Erythroblast (primary cell): ENCODE measurements at places on chromosomes 1 and 21.

- peak; percentile 39 for DNase-seq
Measured at GRCh38 chr21:46183910-46184624, at the start of gene SPATC1L. TSS of gene SPATC1L (minus strand) at chr21:46184459. CDS start at chr21:46182816, 1,643 bp downstream.

- DNase-seq, result peak; percentile 47
Measured at GRCh38 chr1:161864577-161864976, 98.5 kb downstream of the ATF6 start.

DNA sequence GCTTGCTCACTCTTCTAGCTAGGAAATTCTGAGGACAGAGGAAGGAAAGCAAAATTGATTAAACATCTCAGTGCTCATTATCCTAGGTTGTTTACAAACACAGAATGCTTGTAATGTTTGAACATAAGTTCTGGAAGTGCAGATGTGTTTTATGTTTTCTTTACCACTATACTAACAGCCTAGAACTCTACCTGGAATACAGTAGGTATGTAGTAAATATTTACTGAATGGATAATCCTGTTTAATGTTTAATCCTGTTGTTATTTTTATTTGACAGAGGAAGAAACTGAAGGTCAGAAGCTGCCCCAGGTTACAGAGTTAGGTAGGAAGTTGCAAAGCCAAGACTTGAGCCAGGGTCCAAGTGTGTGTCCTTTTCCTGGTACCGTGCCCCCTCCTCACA lies 6.1 kb downstream of the MTOR start:
- DNase-seq, result no peak

- DNase-seq, result no peak
Measured at GRCh38 chr1:46679789-46680573, 8.3 kb downstream of the TEX38 start.

DNA sequence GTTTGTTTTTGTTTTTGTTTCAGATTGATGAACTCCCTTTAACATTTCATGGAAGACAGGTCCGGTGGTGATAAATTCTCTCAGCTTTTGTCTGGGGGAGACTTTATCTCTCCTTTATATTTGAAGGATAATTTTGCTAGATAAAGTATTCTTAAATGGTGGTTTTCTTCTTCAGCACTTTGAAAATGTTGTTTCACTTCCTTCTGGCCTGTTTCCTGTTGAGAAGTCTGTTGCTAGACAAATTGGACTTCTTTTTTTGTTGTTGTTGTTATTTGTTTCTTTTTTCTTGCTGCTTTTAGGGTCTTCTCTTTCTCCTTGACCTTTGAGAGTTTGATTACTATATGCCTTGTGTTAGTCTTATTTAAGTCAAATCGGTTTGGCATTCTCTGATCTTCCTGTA lies 50.8 kb downstream of the CRP start:
- no peak for DNase-seq

GRCh38 chr21:38613686-38614085 lies 115.4 kb upstream of the ERG start:
- no peak for DNase-seq

DNA sequence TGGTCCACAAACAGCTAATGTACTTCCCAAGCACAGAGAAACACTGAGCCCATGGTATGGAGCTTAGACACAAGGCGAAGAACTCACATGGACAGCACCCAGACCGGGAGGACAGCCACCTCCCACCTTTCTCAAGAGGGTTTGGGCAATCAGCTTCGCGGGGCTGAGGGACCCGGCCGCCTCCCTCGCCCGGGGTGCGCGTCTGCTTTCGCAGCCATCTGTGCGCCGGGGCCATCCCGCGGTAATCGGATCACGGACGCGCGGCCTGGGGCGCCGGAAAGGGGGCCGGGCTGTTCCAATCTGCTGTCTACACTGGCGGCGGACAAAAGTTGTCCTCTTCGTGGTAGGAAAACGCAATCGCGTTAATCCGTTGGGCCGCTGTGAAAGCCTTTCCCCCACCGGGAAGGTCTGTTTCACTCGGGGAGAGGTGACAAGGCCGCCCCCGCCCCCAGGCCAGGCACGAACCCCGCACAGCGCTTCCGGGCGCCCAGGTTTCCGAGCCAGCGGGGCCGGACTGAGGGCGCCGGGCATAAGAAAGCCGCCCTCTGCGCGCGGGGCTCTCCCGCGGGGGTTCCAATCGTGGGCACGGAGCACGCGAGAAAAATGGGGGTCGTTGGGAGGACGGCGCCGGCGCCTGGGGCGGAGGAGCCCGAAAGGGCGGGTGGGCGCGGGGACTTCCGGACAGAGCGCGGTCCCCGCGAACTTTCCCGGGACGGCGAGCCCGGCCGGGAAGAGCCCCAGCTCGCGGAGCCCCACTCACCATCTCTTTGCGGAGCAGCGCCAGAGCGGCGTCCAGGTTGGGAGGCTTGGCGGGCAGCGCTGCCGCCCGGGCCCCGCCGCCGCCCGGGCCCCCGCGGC lies 664 bp downstream of the FAM89A start:
- peak; percentile 75 for DNase-seq

DNA sequence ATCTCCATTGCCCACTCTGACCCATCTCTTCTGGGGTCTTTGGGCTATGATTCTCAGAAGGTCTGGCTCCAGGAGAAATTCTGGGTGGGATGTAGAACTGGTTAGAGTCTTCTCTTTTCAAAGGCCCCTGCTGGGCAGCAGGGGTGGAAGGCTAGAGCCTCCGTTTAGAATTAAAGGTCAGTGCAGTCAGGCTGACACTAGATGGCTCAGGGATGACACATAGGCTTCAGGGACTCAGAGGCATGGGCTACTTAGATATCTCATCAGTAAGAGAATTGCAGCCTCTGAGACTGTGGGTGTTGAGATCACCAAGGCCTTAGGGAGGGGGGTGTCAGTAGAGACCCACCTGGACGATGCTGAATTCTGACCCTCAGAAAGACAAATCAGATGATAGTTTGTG lies 12.6 kb upstream of the PPM1J start:
- no peak for DNase-seq

DNA sequence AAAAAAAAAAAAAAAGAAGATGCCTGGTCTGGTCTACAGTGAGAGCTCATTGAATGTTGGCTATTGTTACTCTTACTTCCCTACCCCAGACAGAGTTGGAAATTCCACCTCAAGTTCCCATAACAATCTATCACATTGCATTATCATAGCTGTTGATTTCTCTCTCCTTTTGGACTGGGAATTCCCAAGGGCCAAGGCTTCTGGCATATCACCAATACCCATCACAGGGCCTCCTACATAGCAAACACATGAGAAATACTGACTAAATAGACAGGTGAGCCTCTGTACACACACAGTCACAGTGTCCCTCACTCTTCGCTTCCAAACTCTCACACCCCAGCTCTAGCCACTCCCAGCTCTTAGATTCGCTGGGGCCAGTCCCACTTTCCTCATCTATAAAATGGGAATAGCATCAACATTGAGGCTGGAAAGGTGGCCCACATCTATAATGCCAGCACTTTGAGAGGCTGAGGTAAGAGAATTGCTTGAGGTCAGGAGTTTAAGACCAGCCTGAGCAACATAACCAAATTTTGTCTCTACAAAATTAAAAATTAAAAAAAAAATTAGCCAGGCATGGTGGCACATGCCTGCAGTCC lies 6.4 kb downstream of the PTAFR start:
- DNase-seq, result no peak

DNA sequence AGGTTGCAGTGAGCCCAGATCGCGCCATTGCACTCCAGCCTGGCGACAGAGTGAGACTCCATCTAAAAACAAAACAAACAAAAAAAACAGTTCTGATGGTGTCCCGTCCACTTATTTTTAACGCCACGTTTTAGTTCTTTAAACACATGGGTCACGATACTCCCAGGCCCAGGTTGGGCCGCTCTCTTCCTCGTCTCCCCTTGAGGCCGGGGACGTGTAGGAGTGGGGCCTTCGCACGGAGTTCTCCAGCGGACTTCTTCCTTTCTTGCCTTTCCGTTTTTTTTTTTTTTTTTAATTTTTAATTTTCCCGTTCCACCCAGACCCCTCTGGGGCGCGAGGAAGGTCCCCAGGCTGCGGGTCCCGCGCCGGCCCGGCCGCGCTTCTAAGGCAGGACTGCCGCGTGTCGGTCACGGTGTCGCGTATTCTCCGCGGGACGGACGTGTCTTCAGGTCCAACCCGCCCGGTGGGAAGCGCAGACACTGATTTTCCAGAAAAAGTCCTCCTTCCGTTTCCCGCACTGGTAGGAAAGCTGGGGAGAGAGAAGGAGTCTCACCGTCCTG lies 47.5 kb upstream of the SLC19A1 start:
- DNase-seq, result no peak

- no peak for DNase-seq
Measured at GRCh38 chr1:30806381-30807317, 49.1 kb upstream of the LAPTM5 start.

- DNase-seq, result no peak
Measured at GRCh38 chr1:156060937-156061636, at the start of gene RAB25. TSS of gene RAB25 (plus strand) at chr1:156061160. CDS start at chr1:156061401, 241 bp downstream.

DNA sequence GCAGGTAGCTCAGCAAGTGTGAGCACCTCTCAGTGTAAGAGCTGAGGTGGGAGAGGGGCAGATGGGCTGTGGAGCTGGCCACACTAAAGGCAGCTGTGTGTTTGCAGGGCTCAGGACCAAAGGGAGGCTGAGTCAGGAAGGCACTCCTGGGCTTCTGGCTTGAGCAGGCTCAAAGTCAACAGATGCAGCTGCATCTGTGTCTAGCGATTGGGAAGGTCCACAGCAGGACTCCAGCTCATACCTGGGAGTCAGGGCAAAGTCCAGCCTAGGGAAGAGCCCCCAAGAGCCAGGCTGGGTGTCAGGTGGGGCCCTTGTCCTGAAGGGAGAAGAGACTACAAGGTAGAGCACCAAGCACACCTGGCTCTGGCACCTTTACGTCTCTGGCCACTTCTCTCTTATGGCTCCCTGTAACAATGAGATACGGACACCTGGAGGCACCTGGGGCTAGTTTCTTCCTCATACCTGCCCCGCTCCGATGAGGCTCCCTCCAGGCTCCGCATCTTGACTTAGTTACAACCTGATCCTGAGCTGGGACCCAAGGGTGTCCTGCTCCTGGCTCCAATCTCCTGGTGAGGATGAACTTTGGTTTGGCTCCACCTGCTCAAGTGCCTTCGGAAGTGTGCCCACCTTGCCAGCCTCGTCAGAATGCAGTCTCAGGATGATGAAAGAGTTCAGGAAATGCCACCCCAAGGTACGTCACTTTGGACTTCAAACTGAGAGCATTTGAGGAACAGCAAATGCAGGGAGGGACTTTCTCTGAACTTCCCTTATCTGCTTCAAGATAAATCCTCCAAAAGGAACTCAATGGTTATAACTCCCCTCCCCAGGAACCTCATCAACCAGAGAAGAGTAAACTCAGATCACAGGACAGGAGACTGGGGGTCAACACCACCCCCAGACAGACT lies 21.5 kb upstream of the SLC2A1 start:
- peak; percentile 48 for DNase-seq

- no peak for DNase-seq
Measured at GRCh38 chr1:103416681-103417286, 108.7 kb upstream of the RNPC3 start.

DNA sequence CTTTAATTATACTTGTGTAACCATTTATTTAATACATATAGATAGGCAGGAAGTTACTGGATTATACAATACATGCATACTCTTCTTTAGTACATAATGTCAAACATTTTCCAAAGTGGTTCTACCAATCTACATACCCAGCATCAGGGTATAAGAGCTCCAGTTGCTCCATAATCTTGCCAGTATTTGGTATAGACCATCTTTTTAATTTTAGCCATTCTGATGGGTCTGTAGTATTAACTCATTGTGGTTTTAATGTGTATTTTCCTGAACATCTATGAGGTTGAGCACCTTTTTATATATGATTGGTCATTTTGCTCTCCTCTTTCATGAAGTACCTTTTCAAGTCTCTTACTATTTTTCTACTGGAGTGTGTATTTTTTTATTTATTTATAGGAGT lies 32.1 kb downstream of the EBNA1BP2 start:
- DNase-seq, result no peak

DNA sequence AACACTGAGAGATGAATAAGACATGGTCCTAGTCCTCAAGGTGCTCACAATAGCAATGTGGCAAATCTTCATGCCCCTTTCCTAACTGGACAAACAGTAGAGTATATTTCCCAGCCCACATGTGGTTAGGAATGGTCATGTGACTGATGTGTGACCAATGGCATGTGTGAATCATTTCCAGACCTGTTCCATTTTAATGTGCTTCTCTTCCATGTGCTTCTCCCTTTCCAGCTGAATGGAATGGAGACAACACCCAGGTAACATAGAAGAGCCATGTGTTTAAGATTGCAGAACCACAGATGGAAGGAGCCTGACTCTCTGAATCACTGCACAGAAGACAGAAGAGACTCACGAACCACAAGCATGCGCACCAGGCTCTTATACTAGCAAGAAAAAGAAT lies 409.9 kb upstream of the NFIA start:
- DNase-seq, result no peak

- DNase-seq, result no peak
Measured at GRCh38 chr21:35211782-35212181, 162.7 kb upstream of the RUNX1 start.

GRCh38 chr1:56571448-56571847 lies 7.9 kb downstream of the PLPP3 start:
- DNase-seq, result no peak

GRCh38 chr1:226223786-226224244 lies 351 bp downstream of the MIXL1 start:
- DNase-seq, result peak; percentile 27

- no peak for DNase-seq
Measured at GRCh38 chr1:222653178-222653827, 35.4 kb downstream of the MIA3 start.

DNA sequence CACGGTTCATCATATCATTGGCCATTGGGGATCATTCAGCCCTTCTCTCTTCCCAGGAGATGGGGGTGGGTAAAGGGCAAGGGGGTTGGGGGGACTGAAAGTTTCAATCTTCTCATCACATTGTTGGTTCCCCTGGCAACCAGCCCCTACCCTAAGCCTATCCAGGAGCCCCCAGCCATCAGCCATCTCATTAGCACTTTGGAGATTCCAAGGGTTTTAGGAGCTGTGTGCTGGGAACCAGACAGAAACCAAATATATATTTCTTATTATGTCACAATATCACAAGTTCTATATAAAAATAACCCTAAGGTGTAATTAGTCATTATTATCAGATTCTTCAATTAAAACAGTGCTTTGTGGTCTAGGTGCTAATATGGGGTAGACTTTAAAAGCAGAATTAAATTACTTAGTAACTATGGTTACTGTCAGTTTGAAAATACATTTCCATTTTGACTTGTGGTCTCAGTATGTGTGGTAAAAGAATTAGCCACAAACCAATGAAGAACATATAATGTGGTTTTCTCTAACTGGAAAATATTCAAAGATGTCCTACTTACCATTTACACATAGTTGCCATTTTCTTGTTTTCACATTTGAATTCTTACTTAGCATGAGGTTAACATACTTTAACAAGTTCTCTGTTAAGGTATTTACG lies 28.1 kb downstream of the IL23R start:
- no peak for DNase-seq

- peak; percentile 8 for DNase-seq
Measured at GRCh38 chr1:172883387-172883791, 167.4 kb downstream of the TNFSF18 start.
